ENCODE measurements at places on chromosomes 4 and X.

- DNase-seq, result no peak
These were observed 106.0 kb downstream of the TMEM144 start for GRCh38 chr4:158316264-158316663.

GRCh38 chr4:8773124-8773931 is 98.3 kb downstream of the HMX1 start:
- DNase-seq, result no peak

- DNase-seq, result no peak
These were observed 1.5 kb upstream of the NDNF start for GRCh38 chr4:121073672-121074381.

- DNase-seq, result no peak
These were observed 34.8 kb downstream of the SMPX start for GRCh38 chrX:21723084-21723483.

- no peak for DNase-seq
These were observed 14.4 kb downstream of the GEMIN8 start for GRCh38 chrX:14015294-14015693.

DNA sequence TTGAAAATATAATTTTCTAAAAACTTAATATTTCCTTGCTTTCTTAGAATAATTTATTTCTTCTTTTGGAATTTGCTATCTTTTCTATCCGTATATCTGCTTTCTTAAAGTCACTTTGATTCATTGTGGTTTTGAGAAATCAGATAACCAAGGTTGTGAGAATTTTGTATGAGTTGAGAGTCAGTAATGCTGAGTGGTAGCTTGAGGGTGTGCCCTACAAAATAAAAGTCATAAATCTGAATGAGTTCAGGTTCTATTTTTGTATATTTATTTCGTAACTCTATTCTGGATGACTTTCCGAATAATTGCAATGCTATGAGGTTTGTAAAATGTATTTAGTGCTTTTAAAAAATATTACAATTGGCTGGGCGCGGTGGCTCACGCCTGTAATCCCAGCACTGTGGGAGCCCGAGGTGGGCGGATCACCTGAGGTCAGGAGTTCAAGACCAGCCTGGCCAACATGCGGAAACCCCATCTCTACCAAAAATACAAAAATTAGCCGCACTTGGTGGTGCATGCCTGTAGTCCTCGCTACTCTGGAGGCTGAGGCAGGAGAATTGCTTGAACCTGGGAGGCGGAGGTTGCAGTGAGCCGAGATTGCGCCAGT is 8.9 kb downstream of the COPS4 start:
- DNase-seq, result no peak
